ENCODE measurements at places on chromosomes 4 and X.

DNA sequence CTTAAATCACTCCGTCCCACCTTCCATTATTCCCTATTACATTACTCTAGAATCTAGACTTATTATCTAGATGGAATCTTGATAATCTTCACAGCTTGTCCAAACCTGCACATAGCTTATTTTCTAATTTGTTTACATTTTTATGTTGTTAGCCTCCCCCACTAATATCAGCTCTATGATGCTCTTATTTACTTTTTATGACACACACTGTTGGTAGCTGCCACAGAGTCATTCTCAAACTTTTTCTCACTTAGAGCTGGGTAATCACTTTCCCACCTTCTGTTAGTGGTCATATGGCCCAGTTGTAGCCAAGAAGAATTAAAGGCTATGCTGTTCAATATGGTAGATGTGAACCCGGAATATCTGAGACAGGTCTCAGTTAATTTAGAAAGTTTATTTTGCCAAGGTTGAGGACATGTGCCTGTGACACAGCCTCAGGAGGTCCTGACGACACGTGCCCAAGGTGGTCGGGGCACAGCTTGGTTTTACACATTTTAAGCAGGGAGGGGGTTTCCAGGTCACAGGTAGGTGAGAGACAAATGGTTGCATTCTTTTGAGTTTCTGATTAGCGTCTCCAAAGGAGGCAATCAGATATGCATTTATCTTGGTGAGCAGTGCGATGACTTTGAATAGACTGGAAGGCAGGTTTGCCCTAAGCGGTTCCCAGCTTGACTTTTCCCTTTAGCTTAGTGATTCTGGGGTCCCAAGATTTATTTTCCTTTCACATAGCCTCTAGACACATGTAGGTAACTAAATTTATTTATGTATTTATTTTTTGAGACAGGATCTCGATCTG, 7.0 kb upstream of the ADGRA3 start:
- no peak for DNase-seq

DNA sequence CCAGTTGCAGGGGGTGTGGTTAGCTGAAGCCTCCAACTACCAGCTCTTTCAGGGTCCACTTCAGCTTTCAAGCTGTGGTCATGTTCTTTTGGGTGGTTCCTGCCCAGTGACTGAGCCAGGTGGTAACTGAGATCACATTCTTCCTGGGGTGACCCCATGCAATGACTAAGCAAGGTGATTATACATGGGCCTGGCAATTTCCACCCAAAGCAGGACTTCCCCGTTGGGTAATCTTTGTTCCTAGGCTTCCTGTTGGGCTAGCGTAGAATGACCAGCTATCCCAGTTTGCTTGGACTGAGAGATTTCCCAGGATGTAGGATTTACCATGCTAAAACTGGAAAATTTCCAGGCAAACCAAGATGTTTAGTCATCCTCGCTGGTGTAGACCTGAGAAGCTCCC, 18.4 kb upstream of the MAGEB17 start:
- no peak for DNase-seq

- DNase-seq = no peak
Measured at GRCh38 chrX:83521905-83522304, 13.8 kb downstream of the POU3F4 start.

GRCh38 chr4:112954286-112954685, 95.2 kb upstream of the ANK2 start:
- DNase-seq = no peak

GRCh38 chr4:53748328-53748772, 157.1 kb upstream of the LNX1 start:
- DNase-seq = no peak

- DNase-seq = no peak
Measured at GRCh38 chr4:7460566-7460965, 25.8 kb upstream of the PSAPL1 start.

DNA sequence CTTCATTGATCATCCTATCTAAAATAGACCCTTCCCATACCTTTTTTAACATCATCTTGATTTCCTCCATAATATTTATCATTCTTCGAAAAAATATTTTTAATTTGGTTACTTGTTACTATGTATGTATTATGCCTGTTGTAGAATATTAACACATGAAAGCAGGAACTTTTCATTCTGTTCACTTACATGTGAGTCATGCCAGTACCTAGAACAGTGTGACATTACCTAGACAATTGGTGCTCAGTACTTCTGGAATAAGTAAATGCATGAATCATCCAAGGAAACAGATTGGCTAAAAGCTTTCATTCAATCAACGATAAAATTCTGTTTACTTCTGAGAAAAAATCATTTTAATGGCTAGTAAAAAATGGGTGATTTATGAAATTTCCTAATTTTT, 76.4 kb downstream of the CXXC4 start:
- no peak for DNase-seq

DNA sequence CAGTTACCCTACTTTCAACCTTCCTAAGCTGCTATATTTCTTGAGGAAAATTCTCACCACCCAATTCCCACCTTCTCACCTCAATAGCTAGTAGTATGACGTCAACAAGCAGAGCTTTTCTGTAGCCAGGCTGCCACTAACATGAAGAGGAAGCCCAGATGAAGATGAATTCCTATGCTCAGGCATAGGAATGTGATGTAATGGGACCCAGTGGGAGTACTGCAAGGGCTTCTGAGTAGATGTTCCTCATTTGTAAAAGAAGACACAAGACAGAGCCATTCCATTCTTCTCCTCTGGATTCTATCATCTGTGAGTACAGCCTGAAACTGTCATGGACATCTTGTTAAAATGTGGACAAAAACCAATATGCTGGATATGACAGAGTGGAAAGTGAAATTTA, 81.6 kb upstream of the KLF3 start:
- DNase-seq = no peak

- DNase-seq = no peak
Measured at GRCh38 chr4:56197387-56197786, 189.9 kb downstream of the AASDH start.

- DNase-seq = no peak
Measured at GRCh38 chr4:138710297-138710696, 305.3 kb upstream of the NOCT start.

DNA sequence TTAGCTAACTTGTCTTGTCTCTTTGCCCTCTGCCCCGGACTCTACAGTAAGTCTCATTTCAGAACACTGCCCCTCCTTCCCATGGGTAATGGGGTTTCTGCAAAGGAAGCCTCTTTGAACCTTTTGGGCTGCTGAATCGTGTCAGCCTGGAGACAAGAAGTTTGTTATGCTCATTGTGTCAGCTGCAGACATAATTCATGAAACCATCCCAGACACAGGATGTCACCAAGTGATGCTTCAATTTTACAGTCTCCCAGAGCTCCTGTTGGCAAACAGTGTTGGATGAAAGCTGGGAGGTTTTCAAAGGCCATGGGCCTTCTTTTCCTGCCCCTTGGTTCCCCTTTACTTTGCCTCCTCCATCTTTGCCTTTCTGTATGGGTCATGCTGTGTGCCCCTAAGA, 223.1 kb upstream of the TAPT1 start:
- no peak for DNase-seq

DNA sequence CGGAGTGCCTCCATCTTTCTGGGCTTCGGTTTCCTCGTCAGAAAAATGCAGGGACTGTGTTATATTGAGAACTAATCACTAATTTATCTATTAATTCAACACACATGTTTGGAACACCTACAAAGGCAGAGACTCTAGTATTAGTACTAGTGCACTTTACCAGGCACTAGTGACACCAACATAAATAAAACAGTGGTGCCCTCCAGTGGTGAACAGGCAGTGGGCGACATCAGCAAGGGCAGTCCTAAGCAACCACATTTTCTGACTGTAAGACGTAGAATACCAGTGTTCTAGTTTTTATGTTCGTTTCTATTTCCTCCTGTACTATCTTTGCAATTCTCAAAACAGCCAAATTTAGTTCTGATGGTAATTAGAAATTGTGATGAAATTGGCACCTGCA, 69.1 kb upstream of the UCP1 start:
- no peak for DNase-seq

- no peak for DNase-seq
Measured at GRCh38 chr4:139153411-139154133, 23.4 kb downstream of the ELF2 start.

GRCh38 chrX:70026112-70026850, 23.5 kb downstream of the AWAT2 start:
- DNase-seq = no peak

GRCh38 chr4:100421361-100421978, 96.4 kb downstream of the EMCN start:
- DNase-seq = no peak

DNA sequence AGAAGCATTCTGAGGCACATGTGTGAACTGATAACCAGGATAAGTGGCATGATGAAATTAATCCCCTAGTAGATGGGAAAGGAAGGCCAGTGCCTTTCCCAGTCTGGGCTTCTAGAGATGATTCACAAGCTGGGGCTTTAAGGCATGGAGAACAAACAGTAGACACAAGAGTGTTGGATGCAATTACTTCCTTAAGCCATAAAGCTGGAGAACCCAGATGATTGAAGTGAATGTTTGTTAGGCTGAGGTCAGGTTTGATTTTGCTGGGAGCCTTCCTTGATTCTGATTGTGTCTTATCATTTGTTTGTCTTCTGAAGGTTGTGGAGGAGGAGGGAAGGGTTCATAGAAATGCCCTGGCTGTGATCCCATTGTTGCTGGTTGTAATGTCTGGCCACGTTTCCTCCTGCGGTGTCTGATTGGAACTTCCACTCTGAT, 125.2 kb downstream of the NHS start:
- DNase-seq = no peak

DNA sequence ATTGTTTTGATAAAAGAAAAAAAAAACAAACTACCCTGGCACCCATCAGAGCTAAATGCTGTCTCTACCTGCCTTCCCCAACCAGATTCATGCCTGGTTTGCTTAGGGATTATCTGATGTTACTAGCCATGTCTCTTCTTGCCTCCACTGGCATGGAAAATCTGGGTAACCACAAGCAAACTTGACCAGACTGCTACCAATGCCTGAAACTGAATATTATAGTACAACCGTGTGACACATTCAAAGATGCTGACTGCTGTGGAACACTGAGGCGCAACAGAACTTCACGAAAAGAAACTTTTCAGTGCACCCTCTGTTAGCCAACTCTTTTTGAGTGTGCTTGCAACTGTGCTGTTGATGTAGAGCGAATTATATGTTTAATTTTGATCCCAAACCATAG, 228.1 kb downstream of the CBR4 start:
- no peak for DNase-seq

- no peak for DNase-seq
Measured at GRCh38 chrX:108456971-108457477, 17.4 kb downstream of the COL4A5 start.

DNA sequence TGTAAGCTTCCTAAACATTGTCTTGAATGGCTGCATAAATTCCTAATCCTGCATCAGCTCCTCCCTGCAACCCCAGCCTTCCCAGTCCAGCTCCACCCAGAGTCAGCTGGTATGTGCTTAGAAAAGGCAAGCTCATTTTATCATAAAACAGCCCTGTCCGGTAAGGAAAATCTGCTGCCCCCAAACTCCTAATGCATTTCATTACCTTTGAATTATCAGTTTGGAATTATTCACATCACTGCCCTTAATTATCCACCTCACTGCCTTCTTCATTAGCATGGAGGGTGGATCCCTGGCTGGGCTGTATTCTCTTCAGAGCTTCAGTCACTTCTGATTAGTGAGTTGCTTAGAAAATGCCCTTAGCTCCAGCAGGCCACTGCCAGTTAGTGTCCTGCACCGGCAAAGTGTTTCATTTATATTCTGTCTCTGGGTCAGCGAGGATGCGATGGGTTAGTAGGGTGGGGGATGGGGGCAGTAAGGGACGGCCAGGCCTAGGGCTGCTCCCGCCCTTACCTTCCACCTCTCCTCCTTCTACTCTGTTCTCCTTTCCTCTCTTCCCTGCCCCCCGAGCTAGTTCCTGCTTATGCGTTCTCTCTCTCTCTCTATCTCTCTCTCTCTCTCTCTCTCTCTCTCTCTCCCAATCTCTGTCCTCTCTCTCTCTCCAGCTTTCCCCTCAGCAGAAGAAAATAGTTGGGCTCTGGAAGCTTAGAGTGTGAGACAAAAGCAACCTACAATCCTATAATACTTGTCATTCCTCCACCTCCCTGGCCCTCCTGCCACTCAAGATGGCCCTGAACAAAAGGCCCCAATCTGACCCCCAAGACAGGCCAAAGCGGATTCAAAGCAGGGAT, 174.8 kb upstream of the KLF3 start:
- DNase-seq = no peak

DNA sequence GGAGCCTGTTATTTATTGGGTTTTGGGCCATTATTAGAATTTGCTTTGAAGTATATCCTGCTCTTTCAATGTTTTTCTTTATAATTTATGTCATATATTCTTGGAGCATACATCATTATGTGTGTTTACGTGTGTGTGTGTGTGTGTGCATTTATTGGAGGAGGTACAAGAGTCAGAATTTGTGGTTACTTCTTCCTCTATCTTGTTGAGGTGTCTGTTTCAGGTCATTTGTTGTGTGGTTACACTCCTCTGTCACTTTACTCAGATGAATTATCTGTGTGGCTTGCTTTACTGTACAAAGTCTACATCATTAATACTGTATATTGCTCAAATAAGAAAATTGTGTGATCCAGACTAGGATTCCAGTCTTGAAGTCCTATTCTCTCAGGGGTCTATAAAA, 1957.4 kb upstream of the TENM3 start:
- DNase-seq = no peak

DNA sequence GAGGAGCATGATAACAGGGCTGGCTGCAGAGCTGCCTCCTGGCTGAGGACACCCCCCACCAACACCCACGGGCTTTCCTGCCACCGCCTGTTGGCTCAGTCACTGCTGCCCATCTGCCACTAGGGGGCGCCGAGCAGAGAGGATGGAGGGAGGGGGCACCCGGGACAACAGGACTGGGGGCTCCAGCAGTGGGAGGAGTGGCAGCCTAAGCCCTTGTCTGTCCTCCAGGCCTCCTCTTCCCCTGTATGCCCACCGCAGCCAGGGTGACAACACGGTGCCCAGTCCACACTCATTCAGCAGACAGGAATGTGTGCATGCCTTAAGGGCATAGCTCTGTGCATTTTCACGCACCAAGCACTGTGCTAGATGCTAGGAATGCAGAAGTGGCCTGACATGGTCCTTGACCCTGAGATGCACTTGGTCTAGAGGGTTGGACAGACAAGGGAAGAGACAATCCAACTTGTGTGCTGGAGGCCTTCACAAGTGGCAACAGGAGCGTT, 149.9 kb downstream of the AMMECR1 start:
- DNase-seq = peak; percentile 53

DNA sequence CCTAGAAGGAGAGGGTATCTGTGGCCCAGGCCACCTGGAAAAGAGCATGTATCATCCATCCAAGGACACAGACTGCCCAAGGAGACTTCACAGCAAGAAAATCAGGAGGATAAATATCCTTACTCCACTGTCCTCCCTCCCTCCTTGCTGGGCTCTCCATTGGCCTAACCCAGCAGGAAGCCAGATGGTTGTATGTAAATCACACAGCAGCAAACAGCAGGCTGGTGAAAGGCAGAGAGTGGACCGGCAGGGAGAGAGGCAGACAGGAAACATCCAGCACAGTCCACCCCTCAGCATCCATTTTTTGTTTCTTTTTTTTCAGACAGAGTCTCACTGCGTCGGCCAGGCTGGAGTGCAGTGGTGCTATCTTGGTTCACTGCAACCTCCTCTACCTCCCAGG, 17.5 kb downstream of the TXK start:
- no peak for DNase-seq
